Hippocampal formation (tissue), 2 donors: ENCODE measurements at places on chromosomes 2 and 18.

GRCh38 chr2:118942031-118942430 is at the start of gene MARCO:
Gene MARCO, plus strand, starts transcription at chr2:118942194. Its CDS starts 107 bp downstream, at chr2:118942301.
- no peak for DNase-seq

- no peak for DNase-seq
Measured at GRCh38 chr2:148726228-148726627, 81.7 kb downstream of the EPC2 start.

GRCh38 chr2:60976875-60977561 is 40.5 kb upstream of the PEX13 start:
- DNase-seq, result no peak

DNA sequence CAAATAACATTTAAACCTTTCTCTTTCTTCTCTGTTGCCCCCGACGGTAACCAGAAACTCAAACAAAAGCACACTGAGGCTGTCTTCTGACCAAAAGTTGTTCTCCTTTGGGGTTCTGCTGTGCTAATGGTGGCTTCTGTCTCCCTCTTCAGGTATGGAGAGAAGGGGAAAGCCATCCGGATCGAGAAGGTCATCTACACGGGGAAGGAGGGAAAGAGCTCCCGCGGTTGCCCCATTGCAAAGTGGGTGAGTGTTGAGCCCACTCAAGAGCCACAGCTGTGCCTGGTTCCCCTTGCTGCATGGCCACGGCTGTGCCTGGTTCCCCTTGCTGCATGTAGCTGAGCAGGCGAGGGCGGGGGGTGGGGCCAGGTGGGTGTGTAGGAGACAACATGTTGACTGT is 67.4 kb downstream of the BOLA3 start:
- DNase-seq, result no peak

GRCh38 chr2:237940828-237941227 is 26.0 kb upstream of the UBE2F start:
- DNase-seq, result no peak

DNA sequence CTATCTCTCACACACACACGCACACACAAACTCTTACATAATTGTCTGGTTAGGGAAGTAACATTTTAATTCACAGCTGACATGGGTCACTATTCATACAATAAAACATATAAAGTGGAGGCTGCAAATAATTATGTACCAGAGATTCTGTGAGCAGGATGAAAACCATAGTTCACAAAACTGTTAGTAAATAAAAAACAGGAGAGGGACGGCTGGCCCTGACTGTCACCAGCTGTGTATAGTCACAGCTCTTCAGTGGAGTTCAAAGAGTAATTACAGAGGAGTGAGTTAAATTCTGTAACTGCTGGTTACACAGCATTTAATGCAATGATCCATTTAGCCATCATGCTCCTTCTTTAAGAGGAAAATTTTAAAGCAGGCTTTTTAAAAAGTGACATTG is 76.9 kb downstream of the NRXN1 start:
- DNase-seq, result no peak

- DNase-seq, result no peak
Measured at GRCh38 chr2:122390406-122390805, 635.0 kb downstream of the TSN start.

- DNase-seq, result no peak
Measured at GRCh38 chr2:168159754-168160585, 87.4 kb downstream of the STK39 start.
